ENCODE measurements at places on chromosomes 2 and 18. TPM values are rescaled to one million over a fixed set of nuclear protein-coding genes. Genes with fewer than 3 reads are reported as not detected.

DNA sequence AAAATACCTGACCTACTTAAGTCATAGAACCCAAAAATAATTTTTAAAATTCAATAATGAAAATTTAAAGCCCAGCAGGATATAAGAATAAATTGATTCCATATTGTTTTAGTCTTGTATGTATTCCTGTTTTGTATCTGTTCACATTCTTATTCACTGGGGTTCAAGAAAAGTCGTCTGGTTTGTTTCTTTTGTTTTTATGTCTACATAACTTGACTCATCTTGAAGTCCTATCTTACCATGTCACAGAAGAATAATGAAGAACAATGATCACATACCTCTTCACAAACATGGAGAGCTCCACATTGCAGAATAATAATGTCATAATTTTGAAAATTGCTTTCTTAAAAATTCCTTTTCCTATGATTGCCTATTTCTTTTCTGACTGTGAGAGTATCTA, 43.4 kb upstream of the LRP1B start:
- no peak for DNase-seq

- no peak for DNase-seq
Observed at GRCh38 chr2:128354161-128354560, 35.5 kb upstream of the HS6ST1 start.

GRCh38 chr2:236121546-236121945, 46.6 kb downstream of the GBX2 start:
- peak; percentile 29 for DNase-seq

DNA sequence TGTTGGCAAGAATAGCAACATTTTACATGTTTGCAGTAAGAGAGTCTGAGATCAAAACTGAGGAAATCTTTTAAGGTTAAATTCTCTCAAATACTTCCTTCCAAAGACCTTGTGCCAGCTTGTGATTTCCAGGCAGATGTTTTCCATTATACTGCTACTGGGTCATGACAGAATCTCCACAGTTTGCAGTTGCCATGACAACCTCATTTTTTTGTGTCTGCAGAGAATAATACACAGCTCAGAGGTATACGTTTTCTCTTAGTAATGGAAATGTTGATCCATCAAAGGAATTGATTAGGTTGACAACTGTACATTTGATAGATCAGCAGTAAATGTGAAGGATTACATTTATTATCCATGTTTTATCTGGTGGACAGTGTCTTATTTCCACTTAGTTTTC, 29.1 kb upstream of the CSRNP3 start:
- no peak for DNase-seq

- no peak for DNase-seq
Observed at GRCh38 chr2:24544456-24545115, 53.5 kb downstream of the NCOA1 start.

GRCh38 chr18:634551-635045, 22.9 kb upstream of the TYMS start:
- no peak for DNase-seq

DNA sequence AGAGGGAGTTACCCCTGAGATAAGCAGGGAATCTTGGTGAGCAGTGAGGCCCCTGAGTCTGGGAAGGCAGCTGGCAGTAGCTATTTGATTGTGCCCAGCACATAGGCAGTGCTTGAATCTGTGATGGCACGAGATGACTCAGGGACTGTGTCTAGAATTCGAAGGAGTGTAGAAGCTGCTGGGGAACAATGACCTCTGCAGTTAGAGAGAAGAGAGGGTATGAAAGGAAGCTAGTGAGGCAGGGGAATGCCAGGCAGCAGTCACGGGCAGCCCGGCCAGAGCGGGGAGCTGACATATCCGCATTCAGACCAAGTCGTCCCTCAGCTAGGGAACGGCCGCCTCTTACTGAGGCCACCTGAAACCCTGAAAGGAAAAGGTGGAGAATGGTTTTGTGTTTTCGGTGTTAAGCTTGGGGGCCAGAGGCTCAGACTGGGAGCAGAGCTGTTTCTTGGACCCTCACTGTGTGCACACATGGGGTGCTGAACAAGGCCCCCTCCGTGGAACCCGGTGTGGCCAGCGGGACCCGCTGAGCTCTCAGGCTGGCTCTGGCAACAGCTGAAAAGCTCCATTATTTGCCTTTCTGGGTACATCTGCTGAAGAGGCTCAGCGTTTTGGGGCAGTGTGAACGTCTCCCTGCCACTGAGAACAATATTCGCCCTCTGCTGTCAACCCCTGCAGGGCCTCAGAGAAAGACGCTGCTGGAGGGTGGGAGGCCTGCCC, 32.9 kb downstream of the ARHGEF4 start:
- DNase-seq, result no peak

GRCh38 chr2:183068561-183068960, 10.0 kb upstream of the DUSP19 start:
- DNase-seq, result no peak

GRCh38 chr18:55585065-55585919, 2.7 kb downstream of the TCF4 start:
- no peak for DNase-seq

DNA sequence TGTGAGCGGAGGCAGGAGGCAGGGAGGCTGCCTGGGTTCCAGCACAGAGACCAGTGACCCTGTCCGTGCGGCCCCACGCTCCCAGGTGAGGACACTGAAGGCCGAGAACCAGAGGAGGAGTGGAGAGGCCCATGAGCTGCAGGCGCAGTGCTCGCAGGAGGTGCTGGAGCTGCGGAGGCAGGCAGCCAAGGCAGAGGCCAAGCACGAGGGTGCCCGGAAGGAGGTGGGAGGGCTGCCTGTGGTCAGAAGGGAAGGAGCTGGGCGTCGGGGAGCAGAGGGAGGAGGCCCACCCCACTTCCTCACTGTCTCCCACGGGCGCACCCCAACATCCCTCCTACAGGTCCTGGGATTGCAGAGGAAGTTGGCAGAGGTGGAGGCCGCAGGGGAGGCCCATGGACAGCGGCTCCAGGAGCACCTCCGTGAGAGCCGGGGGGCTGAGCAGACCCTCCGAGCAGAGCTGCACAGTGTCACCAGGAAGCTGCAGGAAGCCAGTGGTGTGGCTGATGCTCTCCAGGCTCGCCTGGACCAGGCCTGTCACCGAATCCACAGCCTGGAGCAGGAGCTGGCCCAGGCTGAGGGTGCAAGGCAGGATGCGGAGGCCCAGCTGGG, 33.0 kb upstream of the SNED1 start:
- no peak for DNase-seq

DNA sequence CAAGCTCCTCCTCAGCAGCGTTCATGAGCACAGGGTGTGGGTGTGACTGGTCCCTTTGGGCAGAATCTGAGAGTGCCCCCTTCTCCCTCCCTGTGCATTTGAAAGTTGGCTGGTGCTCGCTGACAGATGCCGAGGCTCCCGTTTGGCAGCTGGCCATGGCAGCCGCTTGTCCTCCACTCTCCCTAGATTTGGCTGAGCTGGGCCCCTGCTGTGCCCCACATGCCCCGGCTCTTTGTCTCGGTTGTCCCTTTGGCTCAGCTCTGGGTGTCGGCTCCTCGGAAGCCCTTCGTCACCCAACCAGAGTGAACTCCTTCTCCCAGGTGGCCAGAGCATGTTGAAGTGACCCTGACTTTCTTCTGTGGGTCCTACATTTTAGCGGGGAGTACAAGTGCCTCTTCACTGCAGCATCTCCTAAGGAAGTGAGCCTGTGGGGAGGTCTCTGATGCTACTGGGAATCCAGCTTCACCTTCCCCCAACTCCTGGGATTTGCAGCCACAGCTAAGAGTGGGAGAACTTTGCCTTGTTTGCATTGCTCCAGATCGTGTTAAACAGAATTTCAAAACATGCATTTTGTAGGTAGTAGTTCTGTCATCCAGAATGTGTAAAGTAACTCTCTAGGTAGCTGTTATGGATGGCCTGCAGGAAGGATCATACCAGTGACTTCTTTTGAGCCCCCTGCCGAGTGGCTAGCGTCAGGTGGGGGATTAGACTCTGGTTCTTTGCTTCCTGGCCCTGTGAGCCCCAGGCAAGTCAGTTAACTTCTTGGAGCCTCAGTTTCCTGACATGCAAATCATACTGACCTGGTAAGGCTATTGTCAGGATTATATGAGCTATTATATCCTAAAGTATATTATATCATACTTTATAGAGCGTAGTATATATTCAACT, 24.2 kb downstream of the HPCAL1 start:
- peak; percentile 74 for DNase-seq

DNA sequence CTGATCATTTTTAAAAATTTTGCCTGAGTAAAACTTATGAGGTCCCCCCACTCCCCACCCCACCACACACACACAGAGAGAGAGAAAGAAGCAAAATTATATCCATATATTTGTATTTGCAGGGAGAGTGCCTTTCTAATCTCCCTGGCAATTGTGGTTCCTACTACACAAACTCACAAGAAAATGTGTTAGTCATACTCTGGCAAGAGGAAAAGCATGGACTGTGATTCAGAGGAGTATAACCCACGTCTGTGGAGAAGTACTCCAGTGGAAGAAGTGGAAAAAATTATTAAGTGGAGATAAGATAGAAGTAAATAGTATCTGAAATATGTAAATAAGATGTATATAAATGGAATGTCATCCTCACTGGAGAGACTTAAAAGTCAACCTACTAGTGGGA, 114.0 kb downstream of the DSEL start:
- DNase-seq, result no peak

Gene CMPK2
- 0.04 TPM for polyA plus RNA-seq
